IMR-90 (cell line): ENCODE measurements at places on chromosomes 13 and 19. TPM values are rescaled to one million over a fixed set of nuclear protein-coding genes. Genes with fewer than 3 reads are reported as not detected.

Gene SERTM1
- not detected in 2 replicates for total RNA-seq

Gene ZNF563
- 2.0 and 3.1 TPM in 2 replicates for total RNA-seq

Gene TMEM255B
- 0.36 and 0.83 TPM in 2 replicates for total RNA-seq

Gene FUT2
- not detected in 2 replicates for total RNA-seq

Gene SLC10A2
- not detected in 2 replicates for total RNA-seq

Gene COL4A2
- 90.7 and 97.5 TPM in 2 replicates for total RNA-seq

Gene RNF225
- total RNA-seq, result not detected in 2 replicates

Gene TNFSF9
- total RNA-seq, result not detected in 2 replicates

Gene CCL25
- not detected in 2 replicates for total RNA-seq

Gene CEACAM3
- not detected in 2 replicates for total RNA-seq

Gene GDF15
- total RNA-seq, result 5.6 and 10.3 TPM in 2 replicates

Gene HSH2D
- total RNA-seq, result not detected in 2 replicates

Gene ITPKC
- 7.7 and 8.6 TPM in 2 replicates for total RNA-seq

Gene SYMPK
- 33.6 and 35.3 TPM in 2 replicates for total RNA-seq

Gene SYCN
- not detected in 2 replicates for total RNA-seq

Gene PRSS57
- total RNA-seq, result not detected in 2 replicates

Gene KCNN4
- total RNA-seq, result 0.54 and 0.83 TPM in 2 replicates

Gene IRGC
- total RNA-seq, result not detected in 2 replicates

Gene ZNF66
- total RNA-seq, result 2.0 and 2.2 TPM in 2 replicates

Gene C13orf42
- not detected in 2 replicates for total RNA-seq

Gene VSTM2B
- total RNA-seq, result not detected in 2 replicates
